Umbilical cord (tissue), 2 donors: ENCODE measurements at places on chromosomes 7 and 10.
A peak's percentile ranks its signal among the peaks of the same experiment; 100 is the strongest.

- DNase-seq: no peak
Measured at GRCh38 chr10:130498934-130499333, 362.7 kb downstream of the GLRX3 start.

DNA sequence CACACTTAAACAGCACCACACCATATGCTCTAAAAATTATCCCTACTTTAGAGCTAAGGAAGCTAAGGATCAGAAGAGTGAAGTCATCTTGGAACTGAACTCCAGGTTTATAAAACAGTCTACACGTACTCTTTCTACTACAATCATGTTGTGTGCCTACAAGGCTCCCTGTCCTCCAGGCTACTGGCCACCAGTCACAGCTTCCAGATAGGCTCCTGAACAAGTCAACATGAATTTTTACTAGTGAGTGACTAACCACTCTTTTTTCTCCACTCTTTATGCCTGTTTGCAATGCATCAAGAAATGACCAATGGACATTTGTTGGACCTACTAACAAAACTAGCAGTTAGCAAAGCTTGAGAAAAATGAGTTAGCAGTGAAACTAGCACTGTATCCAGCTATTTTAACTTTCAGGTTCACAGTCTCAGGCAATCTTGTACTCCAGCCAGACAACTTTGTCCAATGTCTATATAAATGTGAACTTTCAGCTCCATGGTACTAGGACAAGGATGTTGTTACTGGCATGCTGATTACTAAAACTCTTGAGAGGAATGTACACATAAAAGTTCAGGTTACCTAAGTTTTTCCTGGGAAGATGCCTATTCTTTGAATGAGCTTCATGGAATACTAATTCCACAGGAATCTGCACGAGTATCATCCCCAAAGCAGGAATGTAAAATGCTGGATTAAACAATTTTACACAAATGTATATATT is 180.0 kb downstream of the BTAF1 start:
- peak; percentile 41 for DNase-seq

DNA sequence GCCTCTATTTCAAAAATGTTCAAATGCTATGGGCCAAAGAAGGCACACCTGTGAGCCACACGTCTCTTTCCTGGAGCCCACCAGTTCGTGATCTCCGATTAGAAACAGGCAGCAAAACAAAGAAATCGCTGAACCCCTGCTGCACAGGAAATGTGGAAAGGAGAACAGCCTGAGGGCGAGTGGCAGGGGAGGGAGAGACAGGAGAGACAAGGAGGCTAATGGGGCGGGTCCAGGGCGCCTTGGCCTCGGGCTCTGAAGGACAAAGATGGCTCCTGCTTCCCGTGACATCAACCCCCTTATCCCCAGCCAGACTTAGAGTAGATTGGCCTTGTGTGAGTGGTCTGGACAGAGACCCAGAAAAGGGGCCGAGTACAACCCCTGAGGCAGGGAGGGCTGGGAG is 62.4 kb upstream of the DOCK1 start:
- no peak for DNase-seq

DNA sequence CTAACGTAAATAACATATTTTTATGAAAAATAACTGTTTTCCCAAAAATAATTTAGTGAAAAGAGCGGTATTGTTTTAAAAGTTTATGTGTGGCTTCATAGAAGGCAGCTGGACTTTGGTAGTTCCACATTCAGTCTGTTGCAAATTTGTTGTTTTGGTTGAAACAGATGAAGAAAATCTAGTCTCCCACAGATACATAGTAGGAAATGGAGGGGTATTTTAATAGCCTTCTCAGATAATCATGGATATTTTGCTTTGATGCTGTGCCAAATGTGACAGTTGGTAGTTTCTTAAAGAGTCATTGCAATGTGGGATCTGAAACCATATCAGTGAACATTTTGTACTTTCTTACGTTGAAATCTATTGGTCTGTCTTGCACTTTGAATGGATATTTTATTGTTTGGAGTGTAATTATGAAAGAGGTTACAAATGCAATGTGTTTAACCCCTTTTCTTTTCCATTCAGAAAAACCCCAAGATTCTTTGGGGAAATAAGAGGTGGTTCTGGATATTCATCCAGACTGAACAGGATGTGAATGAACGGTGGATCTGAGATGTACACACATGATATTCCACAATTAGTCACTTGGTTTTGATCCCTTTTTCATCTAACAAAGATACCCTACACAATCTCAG is 10.4 kb downstream of the ZNF365 start:
- DNase-seq: no peak

DNA sequence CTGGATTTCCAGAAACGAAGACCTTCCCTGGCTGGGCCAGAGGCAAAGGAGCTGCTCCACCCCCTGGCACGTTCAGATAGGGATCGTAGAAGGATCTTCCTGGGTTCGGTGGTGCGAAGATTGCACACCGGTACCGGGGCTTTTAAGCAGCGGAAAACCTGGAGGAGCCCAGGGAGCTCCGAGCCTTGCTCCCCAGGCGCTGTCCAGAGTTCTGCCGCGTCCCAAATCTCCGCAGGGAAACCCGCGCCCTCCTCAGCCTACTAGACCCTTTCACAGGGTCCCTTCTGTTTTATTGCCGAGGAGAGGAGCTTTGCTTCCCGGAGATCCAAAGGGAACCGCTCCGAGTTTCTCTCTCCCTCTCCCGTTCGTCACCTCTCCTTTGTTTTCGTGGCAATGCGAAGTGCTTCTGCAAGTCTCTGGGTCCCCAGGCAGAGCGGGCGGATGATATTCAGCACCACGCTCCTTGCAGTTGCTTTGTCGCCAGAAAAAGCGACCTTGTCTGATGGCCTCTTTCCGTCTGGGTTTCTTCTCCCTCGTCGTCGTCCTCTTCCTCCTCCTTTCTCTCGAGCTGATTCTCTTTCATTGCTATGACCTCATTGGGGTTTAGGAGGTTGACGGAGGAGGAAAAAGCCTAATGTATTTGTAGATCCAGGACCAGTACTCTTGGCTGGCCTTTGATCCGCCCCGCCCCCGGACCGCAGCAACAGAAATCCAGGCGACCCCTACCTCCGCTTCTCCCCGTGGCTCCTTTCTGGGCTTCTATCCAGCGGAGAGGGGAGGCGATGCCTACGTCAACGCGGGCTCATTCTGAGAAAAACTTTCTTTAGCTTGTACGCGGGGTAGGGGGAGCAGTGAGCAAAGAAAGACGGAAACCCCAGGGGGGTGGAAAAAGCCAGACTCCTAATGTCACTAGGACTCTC is at the start of gene TMEM196:
Gene TMEM196 (minus strand): TSS at position 777 of the 920 bp plus-strand sequence. CDS start 921 bp downstream, outside the sequence.
- DNase-seq: peak; percentile 76

GRCh38 chr7:100053215-100053614 is 3.6 kb downstream of the ZSCAN21 start:
- peak; percentile 71 for DNase-seq
